PC-9 (cell line): ENCODE measurements at places on chromosomes 16 and 17. TPM values are rescaled to one million over a fixed set of nuclear protein-coding genes. Genes with fewer than 3 reads are reported as not detected.

The FN3K gene
- 14.0 and 22.5 TPM in 2 replicates for total RNA-seq

The PLA2G10 gene
- 5.8 and 9.0 TPM in 2 replicates for total RNA-seq

The ZFP3 gene
- 2.3 and 4.5 TPM in 2 replicates for total RNA-seq

The IGF2BP1 gene
- total RNA-seq, result 56.5 and 57.4 TPM in 2 replicates

The EVPLL gene
- 3.7 and 5.7 TPM in 2 replicates for total RNA-seq

The HOXB8 gene
- 0.70 and 1.3 TPM in 2 replicates for total RNA-seq

The PRRT2 gene
- total RNA-seq, result 4.9 and 6.3 TPM in 2 replicates

DNA sequence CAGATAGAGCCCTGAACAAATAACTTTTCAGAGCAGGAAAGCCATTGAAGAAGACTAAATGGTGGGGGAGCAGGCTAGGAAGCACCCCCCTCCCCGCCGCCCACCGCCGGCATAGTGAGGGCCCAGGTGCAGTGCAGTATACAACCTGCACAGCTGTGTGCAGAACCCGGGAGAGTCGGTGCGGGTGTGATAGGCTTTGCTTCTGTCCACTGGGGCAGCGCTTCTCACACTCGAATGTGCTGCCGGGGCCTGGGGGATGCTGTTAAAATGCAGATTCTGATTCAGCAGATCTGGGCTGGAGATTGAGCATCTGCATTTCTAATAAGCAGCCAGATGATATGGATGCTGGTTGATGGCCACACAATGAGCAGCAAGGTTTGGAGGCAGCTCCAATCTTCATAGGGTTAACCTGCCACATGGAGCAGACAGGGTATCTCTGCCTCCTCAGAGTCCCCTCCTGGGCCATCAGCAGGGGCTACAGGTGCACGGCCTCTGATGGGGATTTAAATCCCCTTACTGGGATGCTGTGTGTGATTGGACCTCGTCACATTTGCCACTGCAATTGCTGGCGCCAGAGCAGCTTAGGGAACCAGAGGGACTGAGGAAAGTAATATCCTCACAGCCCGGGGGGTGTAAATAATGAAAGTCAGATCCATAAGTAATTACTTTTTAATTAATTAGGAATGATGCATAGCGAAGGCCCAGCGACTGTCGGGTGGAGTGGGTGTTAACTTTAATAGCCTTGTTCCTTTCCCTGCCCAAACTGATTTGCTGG is 172.0 kb upstream of the RPL38 start:
- no peak for DNase-seq
- H3K27ac ChIP-seq, result no peak overlapping the region
- no peak overlapping the region for H3K4me3 ChIP-seq

DNA sequence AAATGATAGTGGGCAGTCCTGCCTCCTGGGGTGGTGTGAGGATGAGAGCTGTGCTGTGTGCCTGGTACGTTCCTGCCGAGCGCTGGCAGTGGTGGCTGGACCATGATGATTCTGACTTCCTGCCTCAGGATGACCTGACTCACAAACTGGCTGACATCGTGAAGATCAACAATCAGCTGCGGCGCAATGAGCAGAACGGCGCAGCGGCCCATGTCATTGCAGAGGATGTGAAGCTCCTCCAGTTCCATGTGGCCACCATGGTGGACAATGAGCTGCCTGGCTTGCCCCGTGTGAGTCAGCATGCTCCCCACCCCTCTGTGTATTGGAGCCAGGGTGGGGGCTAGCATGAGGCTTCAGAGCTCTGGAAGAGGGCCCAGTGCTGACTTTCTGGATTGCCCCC is 13.1 kb downstream of the POLR2A start:
- no peaks in the 10 kb centered on the region for H3K4me1 ChIP-seq
- H3K27ac ChIP-seq, result no peak overlapping the region
- H3K36me3 ChIP-seq, result no peaks in the 10 kb centered on the region

GRCh38 chr17:2852729-2853282 is 56.6 kb downstream of the RAP1GAP2 start:
- H3K4me3 ChIP-seq, result peak overlapping the region; percentile 89; the same call in 1 of the 2 replicates
- 0 out of 2 replicates have a peak, but pooled peaks cover 6% of the 10 kb centered on the region for H3K27me3 ChIP-seq
- DNase-seq, result no peak

DNA sequence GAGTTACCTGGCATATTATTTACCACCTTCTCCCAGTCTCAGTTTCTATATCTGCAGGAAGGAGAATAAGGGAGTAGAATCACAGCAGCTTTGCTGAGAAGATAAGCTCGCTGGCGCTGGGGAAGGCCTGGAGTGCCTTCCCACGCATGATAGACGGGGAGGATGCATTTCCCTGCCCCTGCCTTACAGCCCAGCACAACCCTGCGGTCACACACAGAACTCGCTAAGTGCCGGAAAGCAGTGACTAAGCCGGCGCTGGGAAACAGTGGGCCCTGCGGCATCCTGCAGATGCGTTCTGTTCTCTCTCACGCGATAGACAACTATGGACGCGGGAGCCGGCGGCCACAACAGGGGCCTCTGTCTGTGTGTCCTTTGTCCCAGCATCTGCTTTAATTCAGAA is 4.8 kb downstream of the CA5A start:
- H3K36me3 ChIP-seq, result no peaks in the 10 kb centered on the region
- no peaks in the 10 kb centered on the region for H3K27me3 ChIP-seq
- no peak overlapping the region for H3K27ac ChIP-seq
- DNase-seq, result no peak
- no peaks in the 10 kb centered on the region for H3K4me1 ChIP-seq

GRCh38 chr17:76268015-76268749 is 3.0 kb downstream of the UBALD2 start:
- no peak overlapping the region; the same call in 1 of the 2 replicates for H3K4me3 ChIP-seq
- DNase-seq, result no peak
- no peaks in the 10 kb centered on the region for H3K27me3 ChIP-seq
- H3K36me3 ChIP-seq, result no peaks in the 10 kb centered on the region
- peaks cover 31% of the 10 kb centered on the region for H3K4me1 ChIP-seq
- H3K27ac ChIP-seq, result no peak overlapping the region

DNA sequence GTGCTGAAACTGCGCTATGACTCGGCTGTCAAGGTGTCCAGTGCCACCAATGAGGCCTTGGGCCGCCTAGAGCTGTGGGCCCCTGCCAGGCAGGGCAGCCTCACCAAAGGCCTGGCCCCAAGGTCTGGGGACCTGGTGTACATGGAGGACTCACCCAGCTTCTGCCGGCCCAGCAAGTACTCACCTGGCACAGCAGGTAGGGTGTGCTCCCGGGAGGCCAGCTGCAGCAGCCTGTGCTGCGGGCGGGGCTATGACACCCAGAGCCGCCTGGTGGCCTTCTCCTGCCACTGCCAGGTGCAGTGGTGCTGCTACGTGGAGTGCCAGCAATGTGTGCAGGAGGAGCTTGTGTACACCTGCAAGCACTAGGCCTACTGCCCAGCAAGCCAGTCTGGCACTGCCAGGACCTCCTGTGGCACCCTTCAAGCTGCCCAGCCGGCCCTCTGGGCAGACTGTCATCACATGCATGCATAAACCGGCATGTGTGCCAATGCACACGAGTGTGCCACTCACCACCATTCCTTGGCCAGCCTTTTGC is 25.0 kb downstream of the WNT9B start:
- no peaks in the 10 kb centered on the region for H3K4me1 ChIP-seq
- no peak overlapping the region for H3K27ac ChIP-seq
- H3K4me3 ChIP-seq, result no peak overlapping the region
- peaks cover 10% of the 10 kb centered on the region; the same call in 1 of the 2 replicates for H3K27me3 ChIP-seq

DNA sequence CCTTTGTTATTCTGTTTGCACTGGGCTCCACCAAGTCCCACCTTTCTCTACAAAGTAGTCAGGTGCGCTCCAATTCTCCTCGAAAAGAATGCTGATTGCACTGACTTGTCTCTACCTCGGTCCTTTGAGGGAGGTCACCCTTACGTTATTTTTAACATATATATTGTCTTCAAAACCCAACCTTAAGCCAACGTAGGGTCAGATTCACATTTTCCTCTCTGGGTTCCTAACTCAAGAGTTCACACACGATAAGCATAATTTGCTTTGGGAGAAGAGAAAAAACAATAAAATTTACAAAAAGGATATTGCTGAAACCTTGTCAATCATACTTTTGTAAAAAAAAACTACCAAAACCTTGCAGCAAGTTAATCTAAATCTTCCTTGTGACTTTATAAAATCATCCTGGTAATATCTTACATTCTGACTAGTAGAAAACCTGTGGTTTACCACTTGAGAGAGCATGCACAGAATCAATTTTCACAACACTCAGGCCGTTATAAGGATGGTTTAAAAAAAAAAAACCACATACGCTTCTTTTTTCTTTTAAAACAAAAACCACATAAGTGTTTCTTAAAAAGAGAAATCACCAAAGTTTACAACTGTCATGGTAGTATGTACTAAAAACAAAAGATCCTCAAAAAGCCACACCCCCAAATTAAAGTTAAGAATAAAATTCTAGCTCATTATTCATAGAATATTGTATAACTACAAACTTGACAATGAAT is 72.2 kb upstream of the TRAP1 start:
- H3K27me3 ChIP-seq, result no peaks in the 10 kb centered on the region
- H3K27ac ChIP-seq, result no peak overlapping the region
- no peaks in the 10 kb centered on the region for H3K4me1 ChIP-seq
- DNase-seq, result no peak

- H3K27me3 ChIP-seq, result no peaks in the 10 kb centered on the region
- DNase-seq, result no peak
- no peak overlapping the region for H3K4me3 ChIP-seq
- H3K27ac ChIP-seq, result no peak overlapping the region
- H3K36me3 ChIP-seq, result 0 out of 2 replicates have a peak, but pooled peaks cover 6% of the 10 kb centered on the region
Measured at GRCh38 chr17:34997355-34997862, 17.1 kb downstream of the LIG3 start.

- H3K4me3 ChIP-seq, result no peak overlapping the region
- peaks cover 61% of the 10 kb centered on the region for H3K4me1 ChIP-seq
- no peak overlapping the region; the same call in 1 of the 2 replicates for H3K27ac ChIP-seq
Measured at GRCh38 chr16:81636298-81636993, 142.6 kb upstream of the PLCG2 start.

GRCh38 chr16:56993204-56993603 is 3.8 kb downstream of the NLRC5 start:
- DNase-seq, result no peak
- no peak overlapping the region for H3K4me3 ChIP-seq

DNA sequence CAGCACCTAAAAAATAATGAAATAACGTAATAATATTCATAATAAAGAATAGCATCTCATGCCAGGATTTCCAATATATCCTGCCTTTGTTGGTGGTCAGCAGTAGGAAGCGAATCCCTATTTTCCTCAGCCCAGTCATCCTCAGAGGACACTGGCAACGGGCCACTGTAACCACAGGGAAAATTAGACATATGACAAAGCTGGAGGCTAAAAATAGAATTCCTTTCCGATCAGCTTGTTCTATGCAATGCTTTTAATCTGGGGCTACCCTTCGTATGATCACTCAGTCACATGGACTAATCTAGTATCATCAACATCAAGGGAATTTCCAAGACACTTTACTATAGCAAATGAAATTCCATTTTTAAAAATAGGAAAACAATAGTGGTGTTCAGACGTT is 246.9 kb upstream of the KCNJ16 start:
- no peak overlapping the region for H3K27ac ChIP-seq
- no peak overlapping the region for H3K4me3 ChIP-seq
- no peak for DNase-seq
- H3K27me3 ChIP-seq, result no peaks in the 10 kb centered on the region
- H3K36me3 ChIP-seq, result no peaks in the 10 kb centered on the region

- H3K4me1 ChIP-seq, result no peaks in the 10 kb centered on the region
- no peak for DNase-seq
- peaks cover 86% of the 10 kb centered on the region for H3K27me3 ChIP-seq
- H3K36me3 ChIP-seq, result no peaks in the 10 kb centered on the region
- H3K27ac ChIP-seq, result no peak overlapping the region
Measured at GRCh38 chr16:73384506-73385089, 336.7 kb upstream of the ZFHX3 start.

DNA sequence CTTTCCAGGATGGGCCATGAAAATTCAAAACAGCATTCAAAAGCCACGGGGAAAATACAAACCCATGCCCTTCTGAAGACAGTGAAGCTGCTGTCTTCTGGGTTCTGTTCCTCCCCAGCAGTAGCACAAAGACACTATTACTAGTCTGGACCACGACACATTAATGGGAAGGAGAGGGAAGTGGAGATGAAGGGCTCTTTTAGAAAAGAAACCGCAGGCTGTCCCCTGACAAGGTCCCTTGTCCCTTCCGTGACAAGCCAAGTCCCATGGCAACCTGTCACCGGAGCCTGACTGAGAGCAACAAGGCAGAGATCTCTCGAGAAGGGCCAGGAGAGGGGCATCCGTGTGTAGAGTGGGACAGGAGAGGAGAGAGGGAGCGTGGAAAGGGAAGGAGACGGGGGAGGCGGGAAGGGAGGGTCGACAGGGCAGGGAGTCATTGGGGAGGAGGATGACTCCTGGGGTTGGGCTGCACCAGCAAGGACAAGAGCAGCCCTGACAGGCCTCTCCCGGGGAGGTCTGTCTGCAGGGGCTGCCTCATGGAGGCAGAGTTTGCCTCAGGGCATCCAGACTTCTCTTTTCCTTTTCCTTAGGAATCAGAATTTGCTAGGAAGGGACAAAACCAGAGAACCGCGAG is 436.2 kb downstream of the SLC39A11 start:
- no peaks in the 10 kb centered on the region for H3K27me3 ChIP-seq
- no peak overlapping the region for H3K4me3 ChIP-seq
- no peak for DNase-seq
- no peaks in the 10 kb centered on the region for H3K36me3 ChIP-seq
